ENCODE measurements at places on chromosomes 7 and 10.

- DNase-seq, result peak; percentile 23
Measured at GRCh38 chr7:123494193-123494796, 40.1 kb downstream of the IQUB start.

DNA sequence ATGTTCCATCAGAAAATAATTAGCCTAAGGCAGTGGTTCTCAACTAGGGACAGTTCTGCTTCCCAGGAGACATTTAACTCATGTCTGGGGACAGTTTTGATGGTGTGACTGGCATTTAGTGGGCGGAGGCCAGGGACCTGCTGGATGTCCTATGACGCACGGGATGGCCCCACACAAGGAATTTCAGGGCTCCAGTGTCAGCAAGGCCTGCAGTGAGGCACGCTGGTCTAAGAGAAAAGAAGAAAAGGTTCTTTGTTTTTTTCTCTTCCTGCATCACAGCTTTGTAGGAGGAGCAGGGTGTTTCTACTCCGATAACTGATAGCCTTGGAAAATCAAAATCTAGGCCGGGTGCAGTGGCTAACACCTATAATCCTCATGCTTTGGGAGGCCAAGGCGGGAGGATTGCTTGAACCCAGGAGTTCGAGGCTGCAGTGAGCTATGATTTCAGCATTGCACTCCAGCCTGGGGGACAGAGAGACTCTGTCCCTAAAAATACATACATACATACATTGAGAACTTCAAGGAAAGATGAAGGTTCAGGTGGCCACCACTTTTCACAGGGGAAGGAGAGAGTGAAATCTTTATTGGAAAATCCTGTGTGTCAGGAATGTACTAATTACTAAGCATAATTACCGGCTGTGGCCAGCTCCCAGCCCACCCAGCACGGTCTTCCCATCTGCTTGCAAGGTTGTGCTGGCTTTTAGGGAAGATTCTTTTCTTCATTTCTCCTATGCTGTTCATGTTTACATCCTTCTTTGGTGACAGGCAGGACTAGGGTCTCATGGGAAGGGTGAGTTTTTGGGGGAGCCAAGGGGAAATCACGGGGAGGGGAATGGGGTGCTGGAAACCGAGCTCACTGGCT lies 150.4 kb downstream of the ACTR3B start:
- DNase-seq, result peak; percentile 57

- no peak for DNase-seq
Measured at GRCh38 chr10:110651044-110651958, 7.2 kb downstream of the RBM20 start.

- DNase-seq, result no peak
Measured at GRCh38 chr7:128705891-128706333, 33.2 kb upstream of the CALU start.

DNA sequence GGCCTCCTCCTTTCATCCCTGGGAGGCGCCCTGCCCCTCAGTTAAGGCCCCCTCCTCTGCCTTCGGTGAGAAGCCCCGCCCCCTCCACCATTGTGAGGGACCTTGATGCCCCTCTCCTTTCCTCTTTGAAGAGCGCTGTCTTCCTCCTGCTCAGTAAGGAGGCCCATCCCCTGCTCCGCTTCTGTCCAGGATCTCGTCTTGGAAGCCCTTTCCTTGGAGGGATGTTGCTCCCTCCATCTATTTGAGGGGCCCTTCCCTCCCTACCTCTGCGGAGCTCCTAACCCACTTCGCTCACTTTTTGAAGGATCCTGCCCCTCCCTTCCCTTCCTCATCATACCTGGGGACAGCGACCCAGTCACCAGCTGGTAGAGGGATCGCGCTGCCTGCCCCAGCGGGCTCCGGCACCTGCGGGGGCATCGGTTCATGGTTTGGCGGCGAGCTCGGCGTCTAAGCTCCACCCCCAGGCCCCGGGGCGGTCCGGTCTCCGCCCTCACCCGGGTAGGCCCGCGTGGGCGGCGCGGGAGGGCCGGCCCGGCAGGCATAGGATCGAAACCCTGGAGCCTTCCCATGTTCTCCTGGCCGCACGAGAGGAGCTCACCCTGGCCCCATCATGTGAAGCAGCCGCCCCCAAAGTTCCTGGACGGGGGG lies 4.1 kb downstream of the KCNIP2 start:
- DNase-seq, result peak; percentile 82

DNA sequence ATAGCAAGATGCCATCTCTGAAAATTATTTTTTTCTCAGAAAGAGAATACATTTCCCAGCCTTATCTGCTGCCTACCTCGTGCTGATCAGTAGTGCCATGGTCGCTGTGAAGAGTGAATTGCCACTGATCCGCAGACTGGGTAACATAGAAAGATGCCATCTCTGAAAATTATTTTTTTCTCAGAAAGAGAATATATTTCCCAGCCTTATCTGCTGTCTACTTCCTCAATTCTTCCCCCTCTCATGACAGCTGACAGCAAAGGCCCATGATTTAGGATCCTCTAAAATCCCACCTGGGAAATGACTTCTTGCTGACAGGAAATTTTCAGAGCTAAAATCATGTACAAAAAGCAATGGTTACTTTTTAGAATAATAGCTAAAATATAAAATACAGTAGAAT lies 92.5 kb upstream of the AHR start:
- no peak for DNase-seq

DNA sequence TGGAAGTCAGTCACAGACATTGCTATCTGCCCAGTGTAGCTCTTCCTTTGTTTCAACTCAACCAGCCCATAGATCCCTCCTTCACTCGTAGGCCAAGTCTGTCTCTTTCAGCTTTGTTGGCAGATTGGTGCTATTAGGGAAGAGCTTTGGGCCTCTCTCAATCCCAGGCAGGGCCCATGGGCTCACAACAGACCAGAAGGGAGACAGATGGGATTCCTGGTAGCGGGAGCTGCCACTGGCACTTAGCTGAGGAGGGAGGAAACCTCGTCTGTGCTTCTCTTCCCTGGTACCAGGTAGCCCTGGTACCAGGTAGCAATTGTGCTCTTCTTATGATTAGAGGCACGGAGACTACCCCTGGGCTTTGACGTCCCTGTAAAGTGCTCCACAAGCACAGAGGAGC lies 592.0 kb downstream of the TYW1 start:
- DNase-seq, result no peak

- DNase-seq, result no peak
Measured at GRCh38 chr10:22580711-22581110, 133.7 kb downstream of the PIP4K2A start.

Measured in neural progenitor cell (in vitro differentiated cells).